ENCODE measurements at places on chromosomes 1 and 21. TPM values are rescaled to one million over a fixed set of nuclear protein-coding genes. Genes with fewer than 3 reads are reported as not detected.

- no peak for DNase-seq
- H3K4me3 ChIP-seq: no peak overlapping the region
- no peaks in the 10 kb centered on the region for H3K36me3 ChIP-seq
- no peaks in the 10 kb centered on the region for H3K4me1 ChIP-seq
- H3K27ac ChIP-seq: no peak overlapping the region
- H3K27me3 ChIP-seq: no peaks in the 10 kb centered on the region
Observed at GRCh38 chr1:166691476-166691875, 147.8 kb upstream of the POGK start.

GRCh38 chr1:41573785-41574713 lies 89.6 kb upstream of the EDN2 start:
- peaks cover 8% of the 10 kb centered on the region for H3K4me1 ChIP-seq
- H3K27me3 ChIP-seq: no peaks in the 10 kb centered on the region
- no peak overlapping the region for H3K4me3 ChIP-seq
- peak; percentile 79 for DNase-seq

The RGS16 gene
- 13.1 TPM for total RNA-seq

DNA sequence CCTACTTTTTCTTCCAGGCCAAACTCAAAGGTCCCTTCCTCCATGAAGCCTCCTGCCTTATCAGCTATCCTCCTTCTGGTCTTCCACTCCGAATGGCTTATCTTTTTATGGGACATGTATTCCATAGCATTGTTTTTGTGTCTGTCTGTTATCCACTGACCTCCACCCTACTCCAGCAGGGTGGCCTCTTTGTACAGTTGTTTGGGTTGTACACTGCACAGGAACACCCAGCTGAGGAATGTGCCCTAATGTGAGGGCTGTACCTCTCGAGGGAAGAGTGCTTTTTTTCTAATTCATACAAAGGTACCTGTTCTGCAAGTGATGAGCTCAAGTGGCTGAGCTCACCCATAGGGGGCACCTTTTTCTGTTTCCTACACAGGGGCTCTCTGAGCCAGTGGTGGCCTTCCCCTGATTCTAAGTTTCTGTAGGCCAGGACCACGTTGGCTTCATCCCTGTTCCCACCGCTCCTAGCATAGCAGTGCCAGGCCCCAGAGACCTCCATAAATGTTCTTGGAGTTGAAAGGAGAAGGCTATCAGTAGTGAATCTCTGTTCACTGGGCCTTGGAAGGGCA lies 108.2 kb downstream of the FOXD2 start:
- no peak overlapping the region for H3K27ac ChIP-seq
- peaks cover 12% of the 10 kb centered on the region for H3K4me1 ChIP-seq
- H3K4me3 ChIP-seq: no peak overlapping the region
- H3K27me3 ChIP-seq: no peaks in the 10 kb centered on the region

- DNase-seq: no peak
- H3K27ac ChIP-seq: no peak overlapping the region
- no peak overlapping the region for H3K4me3 ChIP-seq
- H3K4me1 ChIP-seq: peaks cover 27% of the 10 kb centered on the region
- H3K36me3 ChIP-seq: peaks cover 23% of the 10 kb centered on the region
- no peaks in the 10 kb centered on the region for H3K27me3 ChIP-seq
Observed at GRCh38 chr1:208069908-208070307, 159.0 kb upstream of the CD34 start.

Measured in spinal cord (tissue), 10 donors.